Stimulated activated CD8-positive, alpha-beta memory T cell treated with anti-CD3 and anti-CD28 coated beads, Interleukin-15, amount 100 ng/mL, for 4 hours (primary cell): ENCODE measurements at places on chromosomes 6 and 20.

DNA sequence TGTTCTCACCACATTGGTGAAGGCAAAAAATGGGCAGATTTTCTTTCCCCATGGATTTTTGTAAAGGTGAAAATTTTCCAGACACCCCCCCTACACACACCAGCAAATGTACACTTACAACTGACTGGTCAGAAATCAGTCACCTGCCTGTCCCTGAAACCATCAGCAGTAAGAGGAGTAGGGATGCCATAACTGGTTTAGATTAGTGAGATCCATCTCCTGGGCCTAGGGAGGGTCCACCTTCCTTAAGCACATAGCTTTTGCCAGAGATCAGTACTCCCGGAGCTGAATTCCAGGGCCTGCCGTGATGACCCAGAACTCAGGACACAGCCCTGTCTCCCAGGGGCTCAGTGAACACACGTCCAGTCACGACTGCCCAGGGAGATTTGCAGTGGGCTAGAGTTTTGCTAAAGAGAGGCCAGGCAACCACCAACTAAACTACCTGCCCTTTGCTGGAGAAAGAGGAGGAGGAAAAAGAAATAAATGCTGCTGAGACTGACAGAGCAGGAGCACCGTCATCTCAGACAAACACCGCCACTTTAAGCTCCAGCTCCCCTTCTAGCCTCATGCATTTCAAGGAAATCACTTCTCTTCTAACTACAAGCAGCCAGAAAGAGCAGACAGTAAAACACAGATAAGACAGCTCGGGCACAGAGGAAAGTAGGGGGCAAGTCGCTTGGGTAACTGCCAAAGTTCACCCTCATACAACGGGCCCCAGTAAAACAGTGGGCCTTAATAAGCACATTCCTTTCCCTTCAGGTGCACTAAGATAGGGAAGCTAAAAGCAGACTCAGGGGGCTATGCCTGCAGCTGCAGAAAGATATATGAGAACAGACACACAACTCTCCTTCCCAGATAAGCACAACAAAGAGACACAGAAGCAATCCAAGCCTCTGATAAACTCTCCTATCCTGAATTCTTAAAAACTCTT, 82.6 kb upstream of the SPTLC3 start:
- DNase-seq = no peak

- no peak for DNase-seq
Measured at GRCh38 chr6:142856624-142857232, 88.2 kb downstream of the HIVEP2 start.

DNA sequence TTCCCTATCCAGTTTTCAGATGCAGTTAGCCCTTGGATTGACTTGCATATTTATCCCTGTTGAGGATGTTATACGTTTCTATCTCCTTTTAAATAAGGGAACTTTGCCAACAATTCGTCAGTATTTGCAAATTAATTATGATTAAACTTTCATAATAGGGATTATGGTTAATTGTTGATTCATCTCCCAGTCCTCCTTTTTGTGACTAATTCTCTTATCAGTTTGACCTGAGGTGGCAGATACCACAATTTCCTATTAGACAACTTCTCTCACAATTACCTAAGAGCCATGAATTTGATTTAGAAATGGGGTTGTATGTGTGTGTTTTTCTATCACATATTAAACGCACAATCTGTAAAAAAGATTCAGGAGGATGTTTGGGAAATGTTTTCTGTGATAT, 172.9 kb downstream of the LAMA2 start:
- DNase-seq = no peak

DNA sequence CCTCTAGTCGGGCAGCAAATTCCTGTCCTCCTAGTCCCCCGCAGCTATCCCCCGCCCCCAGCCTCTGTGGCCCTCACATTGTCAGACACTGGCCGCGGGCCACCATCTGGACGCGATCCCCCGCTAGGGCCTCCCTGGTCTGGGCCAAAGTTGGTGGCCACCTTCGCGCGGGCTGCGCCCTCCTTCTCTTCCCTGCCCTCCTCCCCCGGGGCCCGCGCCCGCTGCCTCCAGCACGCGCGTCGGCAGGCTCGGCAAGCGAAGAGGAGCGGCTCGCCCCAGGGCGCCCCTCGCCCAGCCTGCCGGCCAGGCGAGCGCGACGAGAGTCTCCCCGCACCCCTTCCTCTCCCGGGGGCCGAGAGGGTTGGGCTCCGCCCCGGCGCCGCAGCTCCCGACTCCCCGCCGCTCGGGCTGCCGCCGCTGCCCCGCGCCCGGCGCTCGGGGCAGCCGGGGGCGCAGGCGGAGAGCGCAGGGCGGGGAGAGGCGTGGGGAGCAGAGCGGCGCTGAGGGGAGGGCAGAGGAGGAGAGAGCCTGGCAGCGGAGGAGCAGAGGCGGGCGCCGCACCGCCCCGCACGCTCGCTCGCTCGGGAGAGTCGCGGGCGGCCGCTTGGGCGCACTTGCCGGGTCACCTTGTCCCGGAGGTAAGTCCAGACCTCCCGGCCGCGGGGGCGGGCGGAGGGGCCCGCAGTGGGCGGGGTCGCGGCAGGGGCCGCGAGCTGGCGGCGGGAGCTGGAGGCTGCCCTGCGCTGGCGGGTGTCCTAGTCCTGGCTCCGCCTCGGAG, at the start of gene SYNDIG1:
Gene SYNDIG1 (plus strand): TSS at position 514 of the 778 bp plus-strand sequence. CDS start 73,469 bp downstream, outside the sequence.
- no peak for DNase-seq

- no peak for DNase-seq
Measured at GRCh38 chr6:111970426-111970825, 83.5 kb upstream of the CCN6 start.

DNA sequence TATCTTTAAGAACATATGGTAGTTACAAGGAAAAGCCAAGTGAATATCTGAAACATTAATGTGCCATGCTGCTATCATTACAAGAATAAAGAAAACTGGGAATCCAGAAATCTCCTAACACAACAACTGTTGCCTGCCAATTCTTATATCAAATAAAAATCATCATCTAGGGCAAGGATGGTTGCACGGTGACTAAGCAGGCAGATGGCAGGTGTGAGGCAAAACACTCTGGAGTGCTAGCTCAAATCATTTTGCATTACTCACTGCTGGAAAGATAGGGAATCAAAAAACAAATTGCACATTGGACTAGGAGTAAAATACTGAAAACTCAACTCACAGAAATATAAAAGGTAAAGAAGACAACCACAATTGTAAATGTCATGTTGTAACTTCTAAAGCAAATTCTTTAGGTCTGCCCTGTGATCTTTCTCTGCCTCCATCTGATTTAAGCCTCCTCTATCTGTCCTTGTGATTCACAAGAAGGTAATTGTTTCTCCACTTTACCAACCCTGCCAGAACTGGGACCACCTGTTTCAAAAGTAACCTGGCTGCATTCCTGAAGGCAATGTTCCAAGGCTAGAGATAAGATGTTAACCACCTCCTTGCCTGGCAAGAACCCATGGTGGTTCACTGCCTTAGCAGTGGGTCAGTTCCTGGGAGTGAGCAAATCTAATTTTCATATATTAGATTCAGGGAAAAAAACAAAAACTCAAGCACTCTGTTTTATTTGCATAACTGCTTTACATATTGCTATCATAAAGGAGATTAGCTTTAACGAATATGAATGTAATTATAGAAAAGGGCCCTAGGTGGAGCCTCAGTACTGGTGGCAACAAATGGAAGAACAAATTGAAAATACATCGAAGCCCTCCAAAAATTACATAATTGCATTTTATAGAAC, 33.1 kb upstream of the LCA5 start:
- no peak for DNase-seq

GRCh38 chr6:42316981-42317380, 99.3 kb upstream of the MRPS10 start:
- no peak for DNase-seq

GRCh38 chr20:58519940-58520712, 4.9 kb upstream of the APCDD1L start:
- no peak for DNase-seq

DNA sequence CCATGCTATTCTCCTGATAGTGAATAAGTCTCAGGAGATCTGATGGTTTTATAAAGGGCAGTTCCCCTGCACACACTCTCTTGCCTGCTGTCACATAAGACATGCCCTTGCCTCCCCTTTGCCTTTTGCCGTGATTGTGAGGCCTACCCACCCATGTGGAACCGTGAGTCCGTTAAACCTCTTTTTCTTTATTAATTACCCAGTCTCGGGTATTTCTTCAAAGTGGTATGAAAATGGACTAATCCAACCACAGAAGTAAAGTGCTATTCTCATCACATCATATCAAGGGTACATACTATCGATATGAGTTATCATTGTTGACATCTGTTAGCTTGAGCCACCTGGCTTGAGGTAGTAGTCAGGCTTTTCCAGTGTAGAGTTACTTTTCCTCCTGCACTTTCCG, 2.3 kb downstream of the MANBAL start:
- no peak for DNase-seq

DNA sequence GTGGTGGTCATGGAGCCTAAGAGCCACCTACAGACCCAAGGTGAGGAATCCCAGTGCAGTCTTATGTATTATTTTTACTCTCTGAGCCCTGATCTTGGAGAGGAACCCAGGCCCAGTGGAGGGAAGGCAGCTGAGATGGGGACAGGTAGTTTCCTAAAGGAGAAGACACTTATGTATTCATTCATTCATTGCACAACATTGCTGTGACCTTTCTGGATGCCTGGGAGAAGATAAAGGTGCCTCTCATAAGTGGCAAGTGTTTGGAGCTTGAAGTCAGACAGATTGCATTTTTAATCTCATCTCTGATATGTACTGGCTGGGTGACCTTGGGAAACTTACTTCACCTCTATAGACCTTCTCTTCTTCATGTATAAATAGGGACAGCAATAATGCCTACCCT, 111.1 kb downstream of the CEBPB start:
- no peak for DNase-seq

GRCh38 chr6:19324376-19324775, 512.8 kb upstream of the ID4 start:
- DNase-seq = no peak

- no peak for DNase-seq
Measured at GRCh38 chr6:97187951-97188350, 95.1 kb downstream of the MMS22L start.

- DNase-seq = no peak
Measured at GRCh38 chr20:63024573-63025392, 18.0 kb upstream of the BHLHE23 start.

- no peak for DNase-seq
Measured at GRCh38 chr6:156485150-156485549, 292.0 kb upstream of the ARID1B start.
